Umbilical cord (tissue), 2 donors: ENCODE measurements at places on chromosomes 3 and 15. TPM values are rescaled to one million over a fixed set of nuclear protein-coding genes. Genes with fewer than 3 reads are reported as not detected.

SPINK8 gene
- total RNA-seq, result not detected

ADGRG7 gene
- total RNA-seq, result 2.9 TPM

RTP3 gene
- 1.2 TPM for total RNA-seq

PSTPIP1 gene
- 12.8 TPM for total RNA-seq

CELF6 gene
- total RNA-seq, result 1.9 TPM
